Umbilical cord (tissue), 2 donors: ENCODE measurements at places on chromosomes 6 and 20.

- DNase-seq, result no peak
Measured at GRCh38 chr6:90805619-90806155, 218.8 kb upstream of the MAP3K7 start.

DNA sequence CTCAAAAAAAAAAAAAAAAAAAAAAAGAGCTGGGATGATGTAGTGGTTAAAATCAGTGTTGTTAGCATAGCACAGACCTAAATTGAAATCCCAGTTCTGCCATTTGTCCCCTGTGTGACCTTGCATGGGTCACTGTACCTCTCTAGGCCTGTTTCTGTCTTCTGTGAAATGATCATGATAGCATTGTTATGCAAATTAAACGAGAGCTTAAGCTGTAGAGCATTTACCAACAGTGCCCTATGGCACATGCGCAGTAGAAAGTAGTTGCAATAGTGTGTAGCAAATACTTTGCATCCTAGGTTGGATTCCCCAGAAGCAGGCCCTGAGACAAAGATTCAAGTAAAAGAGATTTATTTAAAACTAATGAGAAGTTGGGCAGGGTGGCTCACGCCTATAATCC lies 7.3 kb downstream of the PSORS1C2 start:
- no peak for DNase-seq

- DNase-seq, result no peak
Measured at GRCh38 chr6:105573138-105573537, 170.3 kb upstream of the PREP start.

DNA sequence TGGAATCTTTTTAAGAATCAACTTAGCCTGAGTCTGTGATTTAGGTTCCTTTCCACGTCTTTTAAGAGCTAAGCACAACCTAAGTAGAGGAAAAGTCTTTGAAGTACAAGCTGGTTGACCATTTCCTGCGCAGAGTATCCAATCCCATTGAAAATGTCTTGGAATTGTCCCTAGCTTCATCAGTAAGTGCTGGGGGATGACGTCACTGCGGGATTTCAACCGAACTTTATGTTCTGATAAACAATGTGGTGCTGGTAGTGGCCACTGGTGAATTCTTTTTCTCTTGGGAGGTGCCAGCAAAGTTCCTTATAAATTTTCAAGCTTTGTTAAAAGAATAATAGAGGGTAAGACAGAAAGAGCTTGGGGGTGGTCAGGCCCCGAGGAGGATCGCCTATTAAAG lies 69.2 kb downstream of the PDE7B start:
- DNase-seq, result no peak

DNA sequence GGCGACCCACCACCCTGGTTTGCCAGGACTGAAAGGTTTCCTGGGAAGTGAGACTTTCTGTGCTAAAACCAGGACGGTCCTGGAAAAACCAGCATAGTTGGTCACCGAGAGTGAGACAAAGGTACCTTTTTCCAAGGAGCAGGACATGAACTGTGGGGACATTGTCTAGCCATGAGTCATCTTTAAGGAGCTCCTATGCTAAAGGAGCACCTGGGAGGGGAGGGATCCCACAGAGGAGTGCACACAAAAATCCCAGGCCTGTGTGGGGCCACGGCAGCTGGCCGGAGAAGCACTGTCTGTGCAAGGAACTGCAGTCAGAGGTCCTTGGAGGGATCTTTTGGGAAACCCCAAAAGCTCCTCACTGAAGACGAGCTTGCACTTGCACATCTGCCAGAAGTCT lies 109.1 kb upstream of the PLEKHG1 start:
- no peak for DNase-seq

DNA sequence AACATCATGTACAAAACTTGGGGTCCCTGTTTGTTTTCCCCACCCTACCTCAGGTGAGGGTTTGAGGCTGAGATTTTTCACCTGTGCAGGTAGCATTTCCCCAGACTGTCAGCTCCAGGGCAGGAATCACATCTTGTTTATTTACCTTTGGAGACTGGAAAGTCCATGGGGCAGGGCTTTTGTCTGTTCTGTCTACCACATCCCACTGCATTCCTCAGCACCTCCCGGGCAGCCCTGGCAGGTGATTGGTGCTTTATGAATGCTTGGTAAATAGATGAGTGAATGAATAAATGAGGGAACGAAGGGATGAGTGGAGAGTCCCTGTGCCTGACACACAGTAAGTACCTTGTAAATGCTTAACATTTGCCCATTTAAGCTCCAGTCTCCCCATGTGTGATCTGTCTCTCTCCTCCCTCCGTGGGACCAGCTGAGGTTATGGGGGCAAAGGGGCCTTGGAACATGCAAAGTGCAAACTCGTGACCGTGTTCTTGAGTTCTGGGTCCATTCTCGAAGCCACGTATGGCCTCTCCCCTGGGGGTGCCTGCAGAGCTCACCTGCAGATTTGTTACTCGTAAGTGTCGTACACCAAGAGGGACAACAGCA lies 69.7 kb upstream of the PMEPA1 start:
- no peak for DNase-seq

- no peak for DNase-seq
Measured at GRCh38 chr6:34241351-34242215, 4.9 kb downstream of the HMGA1 start.

DNA sequence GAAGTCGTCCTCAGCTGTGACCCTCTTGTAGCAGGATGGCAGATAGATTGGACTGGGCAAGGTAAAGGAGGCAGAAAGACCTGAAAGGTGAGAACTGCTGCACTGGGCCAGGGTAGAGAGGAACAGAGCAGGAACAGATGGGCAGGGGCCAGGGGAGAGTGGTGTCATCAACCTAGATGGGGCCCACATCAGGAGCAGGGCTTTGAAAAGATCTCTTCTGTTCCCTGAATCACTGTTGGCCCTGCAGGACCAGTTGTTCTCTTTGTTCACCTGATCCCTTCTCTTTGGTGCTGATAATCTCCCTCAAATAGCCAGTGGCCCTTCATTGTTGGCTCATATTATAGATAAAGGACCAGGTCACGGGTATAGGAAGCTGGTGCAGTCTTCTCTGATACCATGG lies 59.9 kb downstream of the DTD1 start:
- DNase-seq, result no peak

- DNase-seq, result peak; percentile 38
Measured at GRCh38 chr6:166556863-166557322, 29.6 kb downstream of the RAMACL start.

DNA sequence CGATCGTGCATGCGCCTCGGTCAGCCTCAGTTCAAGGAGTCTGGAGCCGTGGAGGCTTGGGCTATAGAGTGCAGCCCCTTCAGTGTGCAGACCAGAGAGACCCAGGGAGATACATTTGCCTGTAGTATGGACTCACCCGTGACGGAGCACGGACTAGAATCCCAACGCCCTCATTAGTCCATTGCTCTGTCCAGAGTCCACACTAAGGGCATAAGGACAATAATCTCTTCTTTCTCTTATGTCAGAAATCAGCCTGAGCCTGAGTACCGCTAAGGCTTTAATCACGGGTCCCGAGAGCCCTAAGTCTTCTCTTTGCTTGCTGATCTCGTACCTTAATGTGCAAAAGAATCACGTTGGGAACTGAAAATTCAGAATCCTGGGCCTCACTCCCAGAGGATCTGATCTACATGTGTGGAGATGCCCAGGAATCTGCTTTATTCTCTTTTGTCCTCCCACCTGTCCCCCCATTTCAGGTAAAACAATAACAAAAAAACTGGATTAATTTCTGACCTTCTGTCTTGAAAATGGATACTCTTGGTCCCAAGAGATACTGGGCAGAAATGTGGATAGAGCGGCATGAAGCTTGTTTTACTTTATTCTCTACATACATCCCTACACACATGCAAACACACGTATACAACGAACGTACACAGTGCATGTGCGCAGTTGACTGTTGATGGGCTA lies 671 bp downstream of the BPHL start:
- no peak for DNase-seq
